ENCODE measurements at places on chromosomes 11 and 22.
A peak's percentile ranks its signal among the peaks of the same experiment; 100 is the strongest.

GRCh38 chr11:82890936-82891335 is 9.3 kb downstream of the PRCP start:
- DNase-seq: no peak

- DNase-seq: no peak
These were observed 61.3 kb upstream of the ANO1 start for GRCh38 chr11:70016666-70017367.

- no peak for DNase-seq
These were observed 129.9 kb downstream of the KCNC1 start for GRCh38 chr11:17864478-17864941.

- DNase-seq: peak; percentile 21
These were observed 19.8 kb upstream of the PGM2L1 start for GRCh38 chr11:74417860-74418508.

Data from activated T-cell treated with anti-CD3 and anti-CD28 coated beads, Interleukin-2, amount 50 U/mL, for 1 hour (primary cell).